HCT116 (cell line): ENCODE measurements at places on chromosomes 7 and 10.

DNA sequence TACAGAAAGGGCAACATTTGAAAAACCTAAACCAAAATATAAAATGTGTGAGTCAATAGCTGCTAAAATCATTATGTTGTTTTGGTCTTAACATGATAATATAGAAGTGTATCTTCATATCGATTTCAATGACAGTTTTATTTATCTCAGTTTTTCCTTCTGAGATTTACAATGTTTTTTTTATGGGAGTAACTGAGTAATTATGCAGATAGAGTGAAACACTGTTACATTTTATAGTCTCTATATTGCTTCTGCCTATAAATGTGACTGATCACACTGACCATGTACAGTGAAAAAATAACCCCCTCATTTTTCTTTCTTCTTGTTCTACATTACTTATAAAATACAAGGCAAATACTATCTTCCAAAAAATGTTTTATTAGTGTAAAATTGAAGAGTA lies 81.6 kb downstream of the ETV1 start:
- DNase-seq, result no peak

GRCh38 chr7:8380130-8380529 lies 53.3 kb upstream of the NXPH1 start:
- no peak for DNase-seq

DNA sequence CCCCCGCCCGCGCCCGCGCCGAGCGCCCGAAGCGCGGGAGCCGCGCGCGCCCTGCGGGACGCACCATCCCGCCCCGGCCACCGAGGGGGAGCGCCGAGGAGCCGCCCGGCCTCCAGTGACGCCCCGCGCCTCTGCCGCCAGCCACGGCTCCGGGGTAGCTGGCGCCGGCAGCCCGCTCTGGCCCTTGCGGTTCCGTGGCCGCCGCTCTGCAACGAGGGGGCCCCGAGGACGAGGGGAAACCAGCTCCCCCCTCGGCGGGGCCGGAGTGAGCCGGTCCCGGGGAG lies at the start of gene PAXIP1:
PAXIP1 (minus strand) TSS at position 33 of the 284 bp plus-strand sequence. CDS start 195 bp downstream, outside the sequence.
- DNase-seq, result no peak

GRCh38 chr10:46091828-46092523 lies 45.9 kb upstream of the MSMB start:
- DNase-seq, result no peak

DNA sequence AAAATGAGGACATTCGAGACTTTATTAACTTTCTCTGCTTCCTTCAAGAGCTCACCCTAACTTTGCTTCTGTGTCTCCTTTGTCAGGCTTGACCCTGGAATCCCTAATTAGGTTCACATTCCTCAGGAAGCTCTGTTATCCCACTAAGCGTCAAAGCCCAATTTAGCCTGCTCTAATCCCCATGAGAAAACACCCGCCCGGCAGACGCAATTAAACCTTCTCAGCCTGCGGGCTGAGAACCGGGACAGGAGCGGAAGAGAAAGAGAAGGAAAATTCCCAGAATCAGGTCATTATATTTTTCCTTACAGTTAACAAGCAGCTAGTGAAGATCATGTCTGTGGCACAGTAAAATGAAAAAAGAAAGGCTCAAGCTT lies 93.0 kb downstream of the TNS3 start:
- DNase-seq, result no peak

GRCh38 chr7:139181404-139181803 lies 49.6 kb upstream of the UBN2 start:
- DNase-seq, result no peak

GRCh38 chr7:43112459-43112940 lies at the start of gene HECW1:
Gene HECW1 (plus strand): TSS chr7:43112647. CDS start chr7:43243906, 131,259 bp downstream.
- no peak for DNase-seq

DNA sequence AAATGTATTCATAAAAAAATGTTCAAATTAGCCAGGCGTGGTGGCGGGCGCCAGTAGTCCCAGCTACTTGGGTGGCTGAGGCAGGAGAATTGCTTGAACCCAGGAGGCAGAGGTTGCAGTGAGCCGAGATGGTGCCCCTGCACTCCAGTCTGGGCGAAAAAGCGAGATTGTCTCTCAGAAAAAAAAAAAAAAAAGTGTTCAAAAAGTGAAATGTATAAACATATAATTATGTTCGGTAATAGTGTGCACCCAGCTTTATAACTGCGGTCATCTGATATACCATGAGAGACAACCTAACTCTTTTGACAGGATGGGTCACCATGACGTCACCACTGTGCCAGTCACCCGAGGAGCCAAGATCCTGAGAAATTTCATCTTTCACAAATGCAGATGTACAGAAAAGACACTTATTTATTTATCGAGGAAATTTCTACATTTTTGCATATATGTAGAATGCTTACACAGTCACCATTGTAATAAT lies 594 bp upstream of the RP9 start:
- DNase-seq, result no peak

DNA sequence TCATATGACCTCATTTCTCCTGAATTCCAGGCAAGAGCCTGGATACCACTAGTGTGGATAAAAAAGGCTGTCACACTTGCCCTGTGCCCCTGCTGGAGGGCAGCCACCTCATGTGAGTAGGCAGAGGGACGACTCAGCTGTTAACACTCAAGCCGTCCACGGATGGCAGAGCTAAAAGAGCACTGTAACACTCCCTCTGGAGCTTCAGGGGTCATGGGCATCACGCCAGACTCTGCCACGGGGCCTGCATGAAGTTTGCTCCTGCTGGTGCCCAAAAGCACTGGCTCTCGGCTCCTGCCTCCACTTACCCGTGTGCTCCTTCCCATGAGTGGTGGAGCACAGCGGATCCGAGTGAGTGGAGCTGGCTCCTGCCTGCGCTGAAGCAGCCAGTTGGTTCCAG lies 919.8 kb upstream of the C7orf33 start:
- DNase-seq, result no peak

- DNase-seq, result no peak
These were observed 83.4 kb upstream of the LRRC18 start for GRCh38 chr10:49023071-49023470.

- DNase-seq, result no peak
These were observed 256.9 kb downstream of the WDR11 start for GRCh38 chr10:121108051-121108450.

GRCh38 chr10:103491729-103492364 lies 1.7 kb upstream of the NEURL1 start:
- DNase-seq, result peak; percentile 44

GRCh38 chr10:209357-209756 lies 74.1 kb downstream of the ZMYND11 start:
- DNase-seq, result peak; percentile 7

DNA sequence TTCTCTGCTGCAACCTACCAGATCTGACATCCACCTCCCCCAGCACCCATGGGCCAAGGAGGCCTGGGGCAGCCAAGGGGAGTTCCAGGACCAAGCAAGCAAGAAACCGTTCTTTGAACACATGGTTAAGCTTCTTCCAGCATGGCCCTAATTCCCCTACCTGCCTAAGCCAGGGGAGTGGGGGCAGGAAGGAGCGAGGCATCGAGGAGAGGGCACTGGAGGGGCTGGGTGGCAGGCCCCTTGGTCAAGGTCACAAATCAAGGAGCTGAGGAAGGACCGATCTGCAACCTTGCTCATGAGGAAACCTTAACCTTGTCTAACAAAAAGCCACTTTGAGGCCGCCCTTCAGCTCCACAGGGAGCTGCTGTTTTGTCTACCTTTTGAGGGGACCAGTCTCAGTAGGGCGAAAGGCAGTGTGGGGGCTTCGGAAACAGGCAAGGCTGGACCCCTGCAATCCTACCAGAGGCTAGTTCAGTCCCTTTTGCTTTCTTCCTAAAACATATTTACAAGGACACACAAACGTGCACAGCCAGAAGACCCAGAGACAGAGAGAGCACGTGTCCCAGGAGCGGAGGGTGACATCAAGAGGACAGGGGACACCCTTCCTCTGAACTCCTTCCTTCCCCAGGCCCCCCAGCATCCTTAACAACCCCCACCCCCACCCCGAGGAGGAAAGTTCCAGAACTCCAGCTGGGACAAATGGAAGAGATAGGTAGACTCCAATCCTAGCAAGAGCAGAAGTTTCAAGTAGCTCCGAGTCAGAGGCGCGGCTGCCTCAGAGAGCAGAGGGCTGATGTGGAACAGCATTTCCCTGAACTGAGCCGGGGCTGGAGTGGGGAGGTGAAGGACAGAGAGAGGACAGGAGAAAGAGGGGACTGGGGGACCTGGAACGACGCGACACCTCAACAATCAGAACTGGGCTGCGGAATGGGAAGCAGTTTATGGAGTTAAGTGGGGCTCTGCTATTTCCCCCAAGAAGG lies 28.2 kb downstream of the SPOCK2 start:
- no peak for DNase-seq

DNA sequence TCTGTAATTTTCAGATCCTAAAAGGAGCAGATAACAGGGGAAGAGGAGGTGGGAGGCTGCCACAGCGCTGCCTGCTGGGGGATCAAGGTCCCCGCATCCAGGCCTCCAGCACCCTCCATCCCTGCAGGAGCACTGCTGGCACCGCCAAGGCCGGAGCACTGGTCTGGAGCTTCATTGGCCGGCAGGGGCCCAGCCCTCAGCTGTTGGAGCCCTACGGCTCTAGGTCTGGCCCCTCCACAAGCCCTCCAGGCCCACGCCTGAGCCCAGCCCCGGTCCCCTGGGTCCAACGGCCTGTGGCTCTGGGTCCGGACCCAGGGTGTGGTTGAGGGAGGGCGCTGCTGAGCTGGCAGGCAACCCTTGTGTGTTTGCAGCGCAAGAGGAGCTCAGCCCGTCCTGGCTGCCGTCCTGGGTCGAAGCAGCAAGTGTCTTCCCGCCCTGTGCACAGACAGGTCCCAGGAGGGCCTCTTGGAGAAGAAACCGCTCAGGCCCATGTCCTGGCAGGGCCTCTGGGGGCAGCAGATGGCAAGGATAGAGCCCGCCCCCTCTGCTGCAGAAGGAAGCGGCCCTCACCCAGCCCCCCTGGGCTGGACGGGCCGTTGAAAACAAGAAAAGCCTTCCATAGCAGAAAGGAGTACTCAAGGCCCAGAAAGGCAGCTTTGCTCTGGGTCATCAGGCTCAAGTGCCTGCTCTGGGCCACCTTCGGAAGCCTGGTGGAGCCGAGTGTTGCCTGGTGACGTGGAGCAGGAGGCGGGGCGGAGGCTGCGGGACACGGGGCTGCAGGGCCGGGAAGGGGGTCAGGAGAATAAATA lies 54.3 kb upstream of the TNRC18 start:
- no peak for DNase-seq

GRCh38 chr10:33087152-33087551 lies 129.1 kb upstream of the ITGB1 start:
- DNase-seq, result no peak

GRCh38 chr7:133718131-133718530 lies 409.0 kb upstream of the LRGUK start:
- no peak for DNase-seq
